ENCODE measurements at places on chromosomes 4 and X.

DNA sequence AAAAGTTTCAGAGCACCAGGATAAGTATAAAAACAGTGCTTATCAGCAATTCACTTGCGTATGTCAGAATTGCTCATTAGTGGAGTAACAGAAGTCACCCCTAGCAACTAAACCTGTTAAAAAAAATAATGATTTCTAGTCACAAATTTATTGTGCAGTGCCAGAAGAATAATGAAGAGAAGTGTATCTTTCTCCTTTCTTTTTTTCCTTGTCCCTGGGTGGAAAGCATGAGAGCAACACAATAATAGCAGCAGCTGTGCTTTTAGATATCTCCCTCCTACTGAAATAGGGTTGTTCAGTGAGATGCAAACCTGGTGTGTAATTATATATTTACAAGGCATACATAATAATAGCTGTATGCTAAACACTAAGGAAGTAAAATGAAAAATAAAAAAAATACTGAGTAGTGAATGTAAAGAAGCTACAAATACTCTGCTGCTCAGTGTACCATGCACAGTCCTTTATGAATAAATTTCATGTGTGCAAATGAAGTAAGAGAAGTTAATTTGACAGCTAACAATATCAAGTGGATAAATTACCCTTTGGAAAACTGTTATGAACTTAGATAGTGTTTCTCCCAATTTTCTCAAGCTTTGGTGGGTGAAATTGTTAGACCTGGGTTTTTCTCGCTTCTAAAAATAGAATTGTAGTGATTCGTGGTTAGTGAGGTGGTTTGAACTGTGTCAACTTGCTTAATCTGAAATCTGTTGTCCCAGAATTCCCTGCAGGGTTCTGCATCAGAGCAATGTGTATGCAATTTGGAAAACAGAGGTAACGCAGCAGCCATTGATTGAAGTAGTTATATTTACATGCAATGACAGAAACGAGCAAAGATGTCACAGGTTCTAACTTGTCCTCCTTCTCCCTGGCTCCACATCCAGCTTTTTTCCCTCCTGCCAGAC lies 125.7 kb upstream of the NDST3 start:
- DNase-seq = no peak

DNA sequence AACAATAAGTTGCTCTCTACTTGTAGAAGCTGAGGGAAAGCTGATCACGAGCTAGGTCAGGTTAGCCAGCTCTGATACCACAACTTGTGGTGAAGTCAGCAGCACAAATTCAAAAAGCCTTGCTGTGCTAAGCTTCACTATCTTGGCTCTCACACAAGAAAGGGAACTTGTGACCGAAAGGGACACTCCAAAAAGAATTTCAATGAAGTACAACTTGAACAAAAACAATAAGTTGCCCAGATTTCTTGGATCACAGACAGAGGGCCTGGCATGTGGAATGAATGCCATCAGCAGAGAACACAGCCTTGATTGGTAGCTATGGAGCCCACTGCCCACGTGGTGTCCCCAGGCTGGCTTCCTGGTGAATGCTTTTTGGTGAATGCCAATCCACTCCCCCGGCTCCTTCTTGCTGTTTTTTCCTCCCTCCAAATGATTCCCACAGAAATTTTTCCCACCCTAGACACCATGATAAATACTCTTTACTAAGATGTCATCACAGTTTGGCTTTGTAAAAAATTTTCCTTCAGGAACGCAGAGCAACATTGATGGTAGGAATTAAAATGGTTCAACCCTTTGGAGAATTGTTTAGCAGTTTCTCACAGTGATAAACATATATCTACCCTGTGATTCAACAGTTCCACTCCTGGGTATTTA lies 82.6 kb downstream of the ANXA3 start:
- no peak for DNase-seq

DNA sequence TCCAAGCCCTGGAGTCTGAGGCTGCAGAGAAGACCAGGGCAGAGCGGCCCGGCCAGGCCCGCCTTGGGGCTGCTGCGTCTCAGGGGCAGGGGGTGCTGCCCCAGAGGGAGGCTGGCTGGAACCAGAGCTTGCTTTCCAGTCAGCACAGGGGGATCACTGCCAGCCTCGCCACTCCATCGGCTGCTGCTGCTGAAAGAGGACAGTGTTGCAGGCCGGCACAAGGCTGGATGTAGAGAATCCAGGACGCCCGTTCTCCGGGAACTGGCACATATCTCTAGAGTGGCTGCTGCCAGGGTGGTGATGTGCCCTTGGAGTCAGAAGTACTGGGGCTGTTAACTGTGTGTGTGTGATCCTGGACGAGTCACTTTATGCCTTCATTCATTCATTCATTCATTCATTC lies 31.9 kb upstream of the SORCS2 start:
- no peak for DNase-seq

GRCh38 chr4:11729548-11729947 lies 300.9 kb upstream of the HS3ST1 start:
- DNase-seq = no peak

GRCh38 chr4:38914854-38915253 lies 47.2 kb downstream of the FAM114A1 start:
- DNase-seq = no peak

DNA sequence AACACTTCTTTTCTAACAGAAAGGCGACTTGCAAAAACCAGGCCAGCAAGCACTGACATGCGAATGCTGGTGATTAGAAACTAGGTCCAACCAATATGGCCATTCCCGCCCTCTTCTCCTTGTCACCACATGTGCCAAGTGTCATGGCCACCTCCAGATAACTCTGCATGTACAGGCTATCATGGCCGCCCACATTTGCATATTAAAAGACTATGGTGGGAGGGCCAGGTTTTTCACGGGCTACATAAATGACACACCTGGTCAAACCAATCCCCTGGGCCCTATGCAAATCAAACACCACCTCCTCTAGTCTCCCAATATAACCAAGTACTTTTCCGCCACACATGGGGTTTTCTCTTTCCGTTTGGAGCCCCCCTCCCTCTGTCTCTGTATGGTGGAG lies 40.1 kb downstream of the NUDT11 start:
- no peak for DNase-seq

- DNase-seq = no peak
Measured at GRCh38 chrX:143378851-143379250, 138.4 kb downstream of the SPANXN3 start.

- no peak for DNase-seq
Measured at GRCh38 chr4:141642063-141642462, 5.7 kb downstream of the IL15 start.

GRCh38 chrX:68929332-68930150 lies 100.7 kb downstream of the EFNB1 start:
- no peak for DNase-seq

- DNase-seq = no peak
Measured at GRCh38 chr4:85717351-85717750, 242.4 kb downstream of the ARHGAP24 start.

- DNase-seq = no peak
Measured at GRCh38 chr4:61273233-61273632, 73.1 kb downstream of the ADGRL3 start.

DNA sequence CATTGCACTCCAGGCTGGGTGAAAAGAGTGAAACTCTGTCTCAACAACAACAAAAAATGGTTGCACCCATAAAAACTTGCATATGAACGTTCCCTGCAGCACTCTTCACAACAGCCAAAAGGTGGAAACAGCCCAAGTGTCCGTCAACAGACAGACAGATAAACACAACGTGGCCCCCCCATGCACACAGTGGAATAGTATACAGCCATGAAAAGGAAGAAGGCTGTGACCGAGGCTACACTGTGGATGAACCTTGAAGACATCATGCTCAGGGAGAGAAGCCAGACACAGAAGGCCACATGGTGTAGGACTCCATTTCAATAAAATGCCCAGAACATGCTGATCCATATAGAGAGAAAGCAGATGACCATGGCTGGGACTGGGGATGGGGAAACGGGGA lies 33.5 kb upstream of the ASMTL start:
- DNase-seq = no peak

- DNase-seq = no peak
Measured at GRCh38 chr4:103098756-103099440, 736 bp downstream of the BDH2 start.

GRCh38 chr4:105162123-105162796 lies 15.6 kb downstream of the TET2 start:
- DNase-seq = no peak

GRCh38 chr4:78525559-78525958 lies 26.0 kb upstream of the ANXA3 start:
- DNase-seq = no peak

DNA sequence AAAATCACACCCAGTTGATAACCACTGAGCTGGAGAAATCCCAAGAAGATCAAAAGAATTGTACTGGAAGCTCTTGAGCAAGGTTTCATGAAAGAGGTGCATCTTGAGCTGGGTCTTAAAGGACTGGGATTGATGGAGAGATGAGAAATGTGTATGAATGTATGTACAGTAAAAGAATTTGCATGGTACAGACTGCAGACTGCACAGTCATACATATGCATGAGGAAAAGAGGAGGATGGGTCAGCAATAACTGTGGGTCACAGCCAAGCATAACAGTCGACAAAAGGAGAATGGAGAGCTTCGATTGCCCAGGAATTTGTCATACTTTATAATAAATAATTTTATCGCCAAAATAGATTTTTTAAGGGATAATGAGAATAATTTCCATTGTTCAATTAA lies 4.8 kb upstream of the RELL1 start:
- no peak for DNase-seq

Data from bone marrow (tissue), 2 donors.